ENCODE measurements at places on chromosomes 11 and 22.

DNA sequence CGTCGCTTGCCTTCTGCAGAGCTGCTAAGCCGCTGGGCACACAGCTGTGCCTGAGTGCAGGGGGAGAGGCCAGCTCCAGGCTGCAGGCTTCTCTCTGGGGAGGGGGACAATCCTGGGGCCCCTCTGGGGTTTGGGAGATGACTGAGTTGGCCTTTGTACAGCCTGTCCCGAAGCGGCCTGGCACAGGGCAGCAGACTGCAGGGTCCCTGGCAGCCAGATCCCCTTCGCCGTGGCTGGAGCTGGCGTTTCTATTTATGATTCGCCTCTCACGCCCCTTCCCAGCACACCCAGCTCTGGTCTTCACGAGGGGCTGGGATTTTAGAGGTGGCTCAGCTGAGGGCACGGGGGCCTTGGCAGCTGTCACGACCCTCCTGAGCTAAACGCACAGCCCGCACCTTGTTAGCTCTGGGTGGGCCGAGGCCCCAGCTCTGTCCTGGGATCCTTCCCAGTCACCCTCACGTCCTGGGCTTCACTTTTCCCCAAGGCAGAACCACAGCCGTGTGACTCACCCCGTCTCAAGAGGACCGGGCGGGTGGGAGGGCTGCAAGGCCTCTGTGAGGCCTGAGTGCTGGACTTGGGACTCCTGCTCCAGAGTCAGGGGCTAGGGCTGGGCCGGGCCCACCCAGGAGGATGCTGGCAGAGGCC, 18.4 kb downstream of the OSBPL5 start:
- no peak overlapping the region for H3K27ac ChIP-seq
- no peak for DNase-seq
- H3K36me3 ChIP-seq, result peaks cover 1% of the 10 kb centered on the region
- H3K4me1 ChIP-seq, result peaks cover 13% of the 10 kb centered on the region
- no peak overlapping the region for H3K4me3 ChIP-seq

- peaks cover 24% of the 10 kb centered on the region for H3K27me3 ChIP-seq
- no peak overlapping the region for H3K4me3 ChIP-seq
- no peak overlapping the region for H3K27ac ChIP-seq
- peaks cover 16% of the 10 kb centered on the region for H3K4me1 ChIP-seq
- DNase-seq, result no peak
Measured at GRCh38 chr11:11427542-11427941, 74.5 kb upstream of the CSNK2A3 start.

DNA sequence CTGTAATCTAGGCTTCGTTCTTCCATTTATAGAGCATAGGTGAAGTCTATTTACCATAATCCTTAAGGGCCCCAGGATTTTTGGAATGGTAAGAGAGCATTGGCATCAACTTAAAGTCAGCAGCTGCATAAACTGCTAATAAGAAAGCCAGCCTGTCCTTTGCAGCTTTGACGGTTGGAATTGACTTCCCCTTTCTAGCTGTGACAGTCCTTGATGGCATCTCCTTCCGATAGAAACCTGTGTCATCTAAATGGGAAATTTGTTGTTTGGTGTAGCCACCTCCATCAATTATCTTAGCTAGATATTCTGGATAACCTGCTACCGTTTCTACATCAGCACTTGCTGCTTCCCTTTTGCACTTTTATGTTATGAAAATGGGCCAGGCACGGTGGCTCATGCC, 58.0 kb upstream of the GLYATL1B start:
- H3K4me1 ChIP-seq, result no peaks in the 10 kb centered on the region
- no peak for DNase-seq
- no peak overlapping the region for H3K4me3 ChIP-seq

GRCh38 chr11:109859045-109859724, 234.0 kb upstream of the ZC3H12C start:
- H3K27ac ChIP-seq, result no peak overlapping the region
- DNase-seq, result no peak
- peaks cover 4% of the 10 kb centered on the region for H3K36me3 ChIP-seq
- H3K27me3 ChIP-seq, result no peaks in the 10 kb centered on the region
- H3K4me3 ChIP-seq, result no peak overlapping the region
- H3K4me1 ChIP-seq, result peaks cover 29% of the 10 kb centered on the region

DNA sequence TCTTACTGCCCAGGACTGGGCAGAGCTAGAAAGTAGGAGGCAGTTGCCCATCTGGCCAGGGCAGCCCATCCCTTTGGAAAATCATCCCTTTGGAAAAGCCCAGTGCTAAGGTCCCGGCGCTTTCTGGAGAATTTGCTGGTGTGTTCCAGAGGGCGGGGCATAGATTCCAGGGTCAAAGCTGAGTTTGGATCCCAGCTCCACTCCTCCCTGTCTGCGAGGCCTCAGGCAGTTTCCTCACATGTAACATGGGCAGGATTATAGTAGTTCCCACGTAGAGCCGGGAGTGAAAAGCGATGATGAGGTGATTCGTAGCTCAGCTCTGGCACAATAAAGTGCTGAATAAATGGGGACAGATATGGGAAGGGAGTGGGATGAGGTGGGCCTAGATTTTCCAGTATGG, 31.4 kb upstream of the LRRC10B start:
- peaks cover 14% of the 10 kb centered on the region for H3K36me3 ChIP-seq
- H3K27me3 ChIP-seq, result no peaks in the 10 kb centered on the region
- H3K4me3 ChIP-seq, result no peak overlapping the region
- peaks cover 9% of the 10 kb centered on the region for H3K4me1 ChIP-seq
- DNase-seq, result no peak

- no peaks in the 10 kb centered on the region for H3K27me3 ChIP-seq
- H3K4me3 ChIP-seq, result no peak overlapping the region
- no peak overlapping the region for H3K27ac ChIP-seq
Measured at GRCh38 chr22:20401376-20402014, 7.5 kb downstream of the ZNF74 start.

DNA sequence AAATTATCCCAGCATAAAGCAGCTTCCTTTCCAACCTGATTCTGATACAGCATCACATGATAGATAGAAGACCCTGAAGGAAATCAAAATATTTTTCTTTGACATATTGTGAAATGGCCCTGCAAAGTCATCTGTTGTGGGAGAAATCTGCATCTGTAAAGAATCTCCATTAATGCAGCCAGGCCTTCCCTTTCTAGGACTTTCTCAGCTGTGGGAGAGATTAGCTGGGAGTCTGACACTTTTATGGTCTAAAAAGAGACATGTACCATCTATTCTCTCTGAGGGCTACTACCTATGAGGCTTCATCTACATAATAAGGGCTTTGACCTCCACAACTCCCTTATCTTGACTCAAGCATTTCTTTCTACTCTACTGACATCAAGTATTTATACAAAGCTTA, 238.1 kb downstream of the SWAP70 start:
- H3K4me3 ChIP-seq, result no peak overlapping the region
- no peaks in the 10 kb centered on the region for H3K36me3 ChIP-seq
- no peak for DNase-seq
- peaks cover 27% of the 10 kb centered on the region for H3K4me1 ChIP-seq
- no peaks in the 10 kb centered on the region for H3K27me3 ChIP-seq

GRCh38 chr11:2325123-2325522, 23.3 kb downstream of the TSPAN32 start:
- H3K27ac ChIP-seq, result no peak overlapping the region
- peaks cover 9% of the 10 kb centered on the region for H3K27me3 ChIP-seq
- H3K4me1 ChIP-seq, result no peaks in the 10 kb centered on the region
- DNase-seq, result no peak
- H3K4me3 ChIP-seq, result no peak overlapping the region

GRCh38 chr11:33874433-33874832, 17.4 kb downstream of the LMO2 start:
- peaks cover 83% of the 10 kb centered on the region for H3K27me3 ChIP-seq
- no peak overlapping the region for H3K4me3 ChIP-seq
- H3K36me3 ChIP-seq, result no peaks in the 10 kb centered on the region
- no peak overlapping the region for H3K27ac ChIP-seq
- no peak for DNase-seq
